Activated T-cell treated with anti-CD3 and anti-CD28 coated beads, Interleukin-2, amount 50 U/mL, for 4 hours (primary cell): ENCODE measurements at places on chromosomes 3 and 15. TPM values are rescaled to one million over a fixed set of nuclear protein-coding genes. Genes with fewer than 3 reads are reported as not detected.
A peak's percentile ranks its signal among the peaks of the same experiment; 100 is the strongest.

GRCh38 chr3:146431240-146431639, 38.1 kb downstream of the PLSCR2 start:
- DNase-seq: no peak

- DNase-seq: no peak
These were observed 213.1 kb downstream of the RPLP1 start for GRCh38 chr15:69665641-69666111.

DNA sequence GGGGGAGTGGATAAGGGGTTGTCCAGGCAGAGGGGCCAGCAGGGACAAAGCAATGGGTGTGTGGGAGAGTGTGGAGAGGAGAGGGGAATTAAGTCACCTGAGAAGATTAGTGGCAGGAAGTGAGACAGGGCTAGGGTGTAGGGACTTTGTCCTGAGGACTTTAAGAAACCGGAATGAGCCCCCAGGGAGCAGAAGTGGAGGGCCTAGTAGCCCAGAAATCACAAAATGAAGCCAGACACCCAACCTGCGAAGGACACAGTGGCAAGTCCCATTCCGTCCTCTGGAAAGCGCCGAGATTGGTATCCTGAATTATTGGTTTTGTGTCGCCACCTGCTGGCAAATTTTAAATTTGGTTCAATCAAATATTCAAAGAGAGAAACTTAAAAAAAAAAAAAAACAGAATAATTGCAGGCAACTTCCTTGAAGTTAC, 78.0 kb upstream of the SLC25A36 start:
- peak; percentile 9 for DNase-seq

DNA sequence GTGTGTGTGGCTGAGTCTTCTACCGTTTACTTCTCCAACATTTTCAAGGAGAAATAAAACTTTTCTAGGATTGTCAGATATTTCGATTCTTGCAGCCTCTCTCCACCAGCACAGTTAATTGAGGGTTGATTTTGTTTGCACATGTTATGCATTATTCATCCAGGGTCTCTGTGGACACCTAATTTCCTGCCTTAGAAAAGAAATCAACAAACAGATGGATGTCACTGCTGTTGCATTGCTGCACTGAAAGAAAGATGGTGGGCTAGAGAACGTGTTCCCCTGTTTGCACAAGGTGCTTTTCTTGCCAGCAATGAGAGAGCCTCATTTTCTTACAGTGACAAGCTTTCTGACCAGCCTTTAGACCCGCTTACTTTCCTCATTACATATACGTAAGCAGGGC, 150.0 kb downstream of the CLSTN2 start:
- DNase-seq: no peak

DNA sequence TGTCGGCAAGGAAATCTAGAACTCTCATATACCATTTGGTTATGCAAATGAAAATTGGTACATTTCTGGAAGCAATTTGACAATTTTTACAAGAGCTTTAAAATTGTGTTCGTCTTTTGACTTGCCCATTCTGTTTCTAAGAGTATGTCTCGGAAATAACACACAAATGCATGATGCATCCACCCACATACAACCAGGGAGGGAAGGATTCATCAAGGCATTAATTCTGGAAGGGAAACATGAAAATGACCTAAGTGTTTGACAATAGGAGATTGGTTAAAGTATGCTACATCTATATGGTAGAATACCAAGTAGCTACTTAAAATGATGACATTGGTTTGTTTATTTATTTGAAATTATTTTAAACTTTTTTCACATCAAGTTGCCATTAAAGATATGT, 58.6 kb downstream of the PIAS1 start:
- no peak for DNase-seq

Gene PRSS50
- total RNA-seq: not detected

DNA sequence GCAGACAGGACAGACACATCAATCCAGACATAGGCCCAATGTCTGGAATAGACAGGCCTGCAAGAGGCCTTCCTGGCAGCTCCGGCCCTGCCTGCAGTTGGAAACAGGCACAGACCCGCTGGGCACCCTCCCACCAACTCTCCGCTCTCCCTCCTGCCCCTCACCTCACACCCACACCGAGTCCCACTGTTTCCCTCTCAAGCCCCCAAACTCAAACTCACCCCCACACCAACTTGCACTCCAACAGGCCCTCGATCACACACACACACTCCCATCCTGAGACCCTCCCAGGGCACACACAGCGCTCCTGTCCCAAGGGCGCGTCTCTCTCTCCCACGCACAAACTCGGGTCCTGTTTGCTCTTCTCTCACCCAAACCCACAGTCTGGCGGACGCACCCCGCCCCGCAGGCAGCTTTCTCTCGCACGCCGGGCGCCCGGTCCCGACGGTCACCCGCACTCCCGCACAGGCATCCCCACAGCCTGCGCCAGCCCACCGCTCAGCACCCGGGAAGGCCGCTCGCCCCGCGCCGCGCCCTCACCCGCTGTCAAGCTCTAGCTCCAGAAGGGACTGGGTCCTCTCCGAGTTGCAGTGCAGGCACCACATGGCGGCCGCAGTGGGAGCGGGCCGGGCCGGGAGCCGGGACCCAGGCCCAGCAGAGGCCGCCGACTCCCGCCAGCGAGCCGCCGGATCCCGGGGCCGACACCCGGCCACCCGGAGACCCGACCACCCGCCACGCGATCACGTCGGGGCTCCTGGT, 106.2 kb downstream of the IQSEC1 start:
- peak; percentile 19 for DNase-seq

DNA sequence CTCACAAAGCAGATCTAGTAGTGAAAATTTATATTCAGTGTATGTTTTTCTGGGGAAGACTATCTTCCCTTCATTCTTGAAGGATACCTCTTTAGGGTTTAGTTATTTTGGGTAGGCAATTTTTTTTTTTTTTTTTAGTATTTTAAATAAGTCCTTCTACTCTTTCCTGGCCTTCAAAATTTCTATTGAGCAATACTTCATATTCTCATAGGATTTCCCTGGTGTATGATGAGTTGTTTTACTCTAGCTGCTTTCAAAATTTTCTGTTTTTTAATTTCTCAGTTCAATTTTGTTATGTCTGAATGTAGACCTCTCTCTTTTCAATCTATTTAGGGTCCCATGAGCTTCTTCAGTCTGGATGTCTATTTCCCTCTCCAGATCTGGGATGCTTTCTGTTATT, 74.3 kb upstream of the PLSCR4 start:
- DNase-seq: no peak

Gene CHRNA5
- 5.5 TPM for total RNA-seq

DNA sequence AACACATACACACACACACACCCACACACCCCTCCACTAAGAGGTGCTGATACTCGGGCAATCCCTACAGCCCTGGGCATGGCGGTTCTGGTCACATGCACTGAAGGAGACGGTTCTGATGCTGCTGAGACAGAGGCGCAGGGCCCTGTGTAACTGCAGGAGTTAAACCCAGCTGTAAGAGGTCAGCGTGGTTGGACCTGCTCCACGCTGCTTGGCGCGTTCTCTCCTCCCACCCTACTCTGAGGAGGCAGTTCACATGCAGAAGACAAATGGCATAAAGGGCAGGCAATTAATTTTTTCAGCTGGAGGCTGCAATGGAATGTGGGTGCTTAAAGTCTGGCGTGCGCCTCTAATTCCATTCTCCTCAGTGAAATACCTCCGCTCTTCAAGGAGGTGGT, 35.2 kb downstream of the GRK7 start:
- DNase-seq: no peak

DNA sequence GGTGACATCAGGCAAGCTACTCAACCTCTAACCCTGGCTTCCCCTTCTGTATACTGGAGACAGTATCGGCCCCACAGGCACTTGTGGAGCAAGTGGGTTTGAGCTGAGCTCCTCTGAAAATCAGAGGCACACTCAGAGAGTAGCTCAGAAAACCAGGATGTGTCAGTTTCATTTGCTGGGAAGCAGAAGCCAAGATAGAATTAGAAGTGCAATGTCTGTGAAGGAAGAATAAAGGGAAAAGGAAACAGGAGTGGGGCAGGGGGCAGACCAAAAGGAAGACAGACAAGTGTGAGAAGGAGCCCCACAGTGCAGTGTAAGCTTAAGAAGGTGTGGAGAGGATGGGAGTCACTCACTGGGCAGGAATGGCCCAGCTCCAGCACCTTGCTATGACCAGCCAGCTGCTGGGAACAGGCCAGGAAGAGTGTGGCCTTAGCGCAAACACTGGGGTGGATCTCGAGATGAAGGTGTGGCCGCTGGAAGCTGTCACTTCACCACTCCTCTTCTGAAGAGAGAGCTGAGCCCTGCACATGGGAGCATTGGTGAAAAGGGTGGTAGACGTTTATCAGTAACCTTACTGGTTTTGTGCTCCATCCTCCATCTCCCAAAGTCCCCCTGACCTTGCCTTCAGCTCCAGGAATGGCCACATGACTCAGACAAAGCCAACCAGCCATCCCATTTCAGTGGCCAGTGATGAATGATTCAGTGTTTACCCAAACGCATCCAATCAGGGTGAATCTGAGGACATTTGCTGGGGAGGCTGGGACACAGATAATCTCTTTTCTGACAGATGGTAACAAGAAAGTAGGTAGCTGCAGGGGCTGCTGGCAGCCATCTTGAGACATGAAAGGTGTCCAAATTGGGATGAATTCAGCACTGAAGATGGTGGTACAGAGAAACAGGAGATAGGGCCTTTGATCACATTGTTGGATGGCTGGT, 108.4 kb downstream of the SHQ1 start:
- no peak for DNase-seq

GRCh38 chr15:76310475-76311099, 682 bp downstream of the ETFA start:
- no peak for DNase-seq

Gene FRMD4B
- total RNA-seq: 23.6 TPM

- no peak for DNase-seq
These were observed 34.8 kb upstream of the FAM174B start for GRCh38 chr15:92690395-92690794.

Gene TUBGCP5
- total RNA-seq: 17.5 TPM

GRCh38 chr15:25186411-25186810, 231.6 kb downstream of the SNRPN start:
- DNase-seq: no peak

DNA sequence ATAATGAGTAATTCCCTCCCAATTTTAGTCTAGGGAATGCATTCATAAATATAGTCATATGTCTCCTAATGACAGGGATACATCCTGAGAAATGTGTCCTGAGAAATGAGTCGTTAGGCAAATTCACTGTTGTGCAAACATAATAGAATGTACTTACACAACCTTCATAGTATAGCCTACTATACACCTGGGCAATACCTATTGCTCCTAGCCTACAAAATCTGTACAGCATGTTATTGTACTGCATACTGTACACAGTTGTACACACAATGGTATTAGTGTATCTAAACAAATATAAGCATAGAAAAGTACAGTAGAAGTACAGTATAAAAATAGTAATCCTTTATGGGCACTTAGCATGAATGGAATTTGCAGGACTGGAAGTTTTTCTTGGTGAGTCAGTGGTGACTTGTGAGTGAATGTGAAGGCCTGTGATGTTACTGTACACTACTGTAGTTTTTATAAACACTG, 6.6 kb downstream of the DTWD1 start:
- no peak for DNase-seq

DNA sequence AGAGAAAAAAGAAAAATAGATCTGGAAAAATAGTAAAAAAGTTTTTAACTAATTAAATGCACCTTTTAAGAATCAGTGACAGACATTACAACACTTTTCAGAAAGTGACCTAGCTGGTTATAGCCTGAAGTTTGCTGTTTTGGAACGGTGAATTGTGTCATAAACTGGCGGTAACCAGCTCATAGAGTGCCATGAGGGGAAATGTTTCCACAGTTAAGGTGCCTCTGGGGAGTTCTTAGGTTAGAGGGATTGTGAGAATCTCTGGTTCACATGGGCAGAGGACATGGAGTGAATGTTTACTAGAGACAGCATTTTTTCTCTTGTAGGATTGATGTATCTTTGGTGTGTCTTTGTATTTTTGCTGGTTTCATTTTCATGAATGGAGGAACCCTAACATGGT, 2.8 kb downstream of the TBC1D23 start:
- DNase-seq: no peak

DNA sequence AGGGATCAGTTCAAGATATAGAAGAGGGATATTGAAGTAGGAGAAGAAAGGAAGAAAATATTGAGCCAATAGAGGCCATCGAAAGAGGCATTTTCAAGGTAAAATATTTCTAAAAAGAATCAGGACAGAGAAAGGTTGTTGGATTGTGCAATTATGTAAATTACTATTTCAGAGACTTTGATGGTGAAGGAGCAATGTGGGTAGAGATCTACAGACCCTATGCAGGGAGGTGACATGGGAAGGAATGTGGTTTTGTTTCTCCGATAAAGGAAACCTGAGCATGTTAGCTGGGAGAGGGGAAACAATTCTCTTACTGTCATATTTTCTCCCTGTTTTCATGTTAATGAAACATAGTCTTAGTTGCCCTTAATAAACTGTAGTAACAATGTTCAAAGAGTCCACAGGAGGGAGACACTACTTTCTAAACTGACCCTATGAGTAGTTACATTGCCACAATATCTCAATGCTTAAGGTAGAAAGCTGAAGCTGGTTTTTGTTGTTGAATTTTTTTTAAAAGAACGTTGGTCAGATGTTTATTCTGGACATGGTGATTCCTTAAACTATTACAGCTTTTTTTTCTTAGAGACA, 133.3 kb downstream of the GRM7 start:
- no peak for DNase-seq
